NCI-H2171 treated with DMSO at 0.1 percent for 48 hours (cell line): ENCODE measurements at places on chromosomes 1 and 21.
A peak's percentile ranks its signal among the peaks of the same experiment; 100 is the strongest.

GRCh38 chr1:238484121-238484520, 593.4 kb upstream of the ZP4 start:
- DNase-seq = no peak

DNA sequence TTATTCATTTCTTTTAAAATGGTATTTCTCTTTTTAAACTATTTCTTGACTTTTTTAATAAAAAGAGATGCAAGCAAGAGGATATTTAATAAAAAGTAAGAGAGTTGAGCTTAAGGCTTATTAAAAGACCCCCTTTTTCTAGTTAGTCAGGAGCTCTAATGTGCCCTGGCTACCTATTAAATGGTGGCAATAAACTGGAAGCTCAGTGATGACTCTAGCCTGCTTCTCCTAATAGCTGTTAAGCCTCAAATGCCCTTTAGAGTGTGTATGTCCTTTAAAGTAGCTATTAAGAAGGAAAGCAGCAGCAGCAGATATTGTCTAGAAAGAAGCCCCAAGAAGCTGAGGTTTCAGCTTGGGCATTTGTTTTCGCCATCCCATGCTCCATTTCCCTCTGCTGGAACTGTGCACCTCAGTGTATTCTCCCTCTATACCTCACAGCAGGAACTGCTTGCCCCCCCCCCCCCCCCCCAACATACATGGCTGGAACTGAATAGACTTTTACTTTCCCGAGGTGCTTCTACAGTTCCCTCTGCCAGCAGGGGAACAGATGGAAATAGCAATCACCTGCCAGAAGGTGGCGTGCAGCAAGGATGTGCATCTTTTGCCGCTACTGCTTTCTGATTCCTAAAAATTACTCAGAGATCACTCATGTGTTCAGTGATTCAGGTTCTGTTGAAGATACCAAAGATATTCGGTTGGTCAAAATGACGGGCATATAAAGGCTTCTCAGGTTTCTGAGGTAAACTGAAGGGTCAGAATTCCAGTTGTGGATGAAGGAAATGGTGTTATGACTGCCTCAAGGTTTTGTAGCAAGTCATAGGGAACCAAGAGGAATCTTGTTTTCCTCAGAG, 2.5 kb downstream of the RGS4 start:
- peak; percentile 53 for DNase-seq

GRCh38 chr1:40762144-40762923, 21.3 kb upstream of the KCNQ4 start:
- no peak for DNase-seq

DNA sequence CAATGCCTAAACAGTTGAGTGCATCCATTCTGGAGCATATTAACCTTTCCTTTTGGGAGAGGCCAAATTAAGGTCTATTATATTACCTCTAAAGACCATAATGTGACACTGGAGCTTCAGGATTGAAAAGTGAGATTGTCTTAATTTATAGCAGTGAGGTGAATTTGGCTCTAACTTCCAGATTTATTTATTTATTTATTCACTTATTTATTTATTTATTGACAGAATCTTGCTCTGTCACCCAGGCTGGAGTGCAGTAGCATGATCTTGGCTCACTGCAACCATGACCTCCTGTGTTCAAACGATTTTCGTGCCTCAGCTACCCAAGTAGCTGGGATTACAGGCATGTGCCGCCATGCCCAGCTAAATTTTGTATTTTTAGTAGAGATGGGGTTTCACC, 19.1 kb downstream of the ZCCHC17 start:
- DNase-seq = peak; percentile 76

DNA sequence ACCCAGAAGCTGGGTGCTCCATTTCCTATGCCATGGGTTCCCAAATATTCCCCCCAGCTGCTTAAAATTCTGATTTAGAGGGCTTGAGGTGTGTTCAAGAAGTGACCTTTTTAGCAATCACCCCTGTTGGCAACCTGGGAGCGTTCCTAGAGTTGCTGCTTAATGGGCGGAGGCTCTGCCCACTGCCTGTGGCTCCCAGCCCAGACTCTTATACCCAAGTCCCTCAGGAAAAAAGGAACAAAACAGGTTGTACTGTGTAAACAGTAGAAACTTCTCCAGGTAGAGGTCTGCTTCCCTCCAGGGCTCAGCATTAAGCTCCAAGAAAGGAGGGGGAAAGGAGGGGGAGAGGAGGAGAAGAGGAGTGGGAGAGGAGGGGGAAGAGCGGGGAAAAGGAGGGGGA, 14.6 kb upstream of the TENT5C start:
- no peak for DNase-seq

DNA sequence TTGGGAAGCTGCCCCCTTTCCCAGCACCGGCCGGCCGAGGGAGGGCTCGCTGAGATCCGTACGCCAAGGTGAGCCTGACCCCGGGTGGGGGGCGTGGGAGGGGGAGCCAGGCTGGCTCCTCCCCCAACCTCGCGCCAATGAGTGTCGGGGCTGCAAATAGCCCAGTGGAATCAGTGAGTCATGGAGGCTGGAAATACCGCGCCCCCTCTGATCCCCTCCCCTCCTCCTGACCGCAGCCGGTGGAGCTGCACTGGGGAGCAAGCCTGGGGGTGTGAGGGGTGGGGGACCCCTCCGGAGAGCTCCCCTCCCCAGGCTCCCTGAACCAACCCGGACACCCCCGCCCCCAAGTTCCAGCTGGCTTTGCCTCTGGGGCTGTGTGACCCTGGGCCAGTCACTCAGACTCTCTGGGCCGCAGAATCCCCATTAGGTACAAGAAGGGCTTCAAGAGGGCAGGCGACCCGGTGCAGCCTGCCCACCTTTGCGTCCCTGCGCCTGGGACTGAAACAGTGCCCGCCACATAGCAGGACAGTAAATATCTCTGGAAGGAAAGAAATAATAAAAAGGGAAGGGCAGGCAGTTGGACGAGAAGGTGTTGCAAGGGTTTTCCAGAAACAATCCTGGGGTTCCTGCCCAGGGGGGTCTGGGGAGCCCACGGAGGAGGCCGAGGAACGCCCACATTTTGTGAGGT, 4.5 kb downstream of the HSPB7 start:
- peak; percentile 30 for DNase-seq
